ENCODE measurements at places on chromosomes 2 and 18.

- DNase-seq = no peak
These were observed 132.7 kb upstream of the HS6ST1 start for GRCh38 chr2:128451084-128452023.

DNA sequence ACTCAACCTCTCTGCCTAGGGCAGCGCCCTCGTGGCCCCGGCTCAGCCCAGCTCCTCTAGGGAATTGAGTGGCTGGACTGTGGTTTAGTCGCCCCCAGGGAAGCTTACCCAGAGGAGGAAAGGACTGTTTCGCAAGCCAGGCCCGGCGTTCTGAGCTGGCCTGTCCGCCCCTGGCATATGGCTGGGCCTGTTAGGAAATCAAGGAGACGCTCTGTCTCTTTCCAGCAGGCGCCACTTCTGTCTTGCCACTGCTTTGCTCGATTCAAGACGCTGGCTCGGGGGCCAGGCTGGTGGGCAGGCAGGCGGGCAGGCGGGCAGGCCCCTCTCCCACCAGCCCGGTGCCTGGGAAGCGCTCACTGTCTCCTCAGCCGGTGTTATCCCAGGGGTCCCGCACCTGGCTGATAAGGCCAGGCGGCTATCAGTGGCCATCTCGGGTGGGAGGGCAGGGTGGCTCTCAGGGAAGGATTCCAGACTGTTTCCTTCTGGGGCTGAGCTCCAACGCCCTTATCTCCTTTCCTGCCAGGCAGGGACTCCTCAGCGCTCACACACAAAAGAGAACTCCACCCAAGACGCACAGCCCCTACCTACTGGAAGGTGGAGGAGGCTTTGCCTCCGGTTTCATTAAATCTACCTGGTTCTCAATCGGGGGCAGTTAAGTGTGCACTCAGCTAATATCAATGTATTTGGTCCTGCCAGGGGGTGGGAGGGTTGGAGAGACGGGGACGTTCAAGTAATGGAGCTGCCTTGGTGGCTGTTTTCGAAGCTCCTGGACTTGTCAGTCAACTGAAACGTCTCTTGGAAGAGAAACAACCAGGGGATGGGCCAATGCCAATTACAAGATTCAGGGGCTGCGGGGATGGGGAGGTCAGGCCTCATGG lies 109.1 kb downstream of the SMAD7 start:
- DNase-seq = no peak

DNA sequence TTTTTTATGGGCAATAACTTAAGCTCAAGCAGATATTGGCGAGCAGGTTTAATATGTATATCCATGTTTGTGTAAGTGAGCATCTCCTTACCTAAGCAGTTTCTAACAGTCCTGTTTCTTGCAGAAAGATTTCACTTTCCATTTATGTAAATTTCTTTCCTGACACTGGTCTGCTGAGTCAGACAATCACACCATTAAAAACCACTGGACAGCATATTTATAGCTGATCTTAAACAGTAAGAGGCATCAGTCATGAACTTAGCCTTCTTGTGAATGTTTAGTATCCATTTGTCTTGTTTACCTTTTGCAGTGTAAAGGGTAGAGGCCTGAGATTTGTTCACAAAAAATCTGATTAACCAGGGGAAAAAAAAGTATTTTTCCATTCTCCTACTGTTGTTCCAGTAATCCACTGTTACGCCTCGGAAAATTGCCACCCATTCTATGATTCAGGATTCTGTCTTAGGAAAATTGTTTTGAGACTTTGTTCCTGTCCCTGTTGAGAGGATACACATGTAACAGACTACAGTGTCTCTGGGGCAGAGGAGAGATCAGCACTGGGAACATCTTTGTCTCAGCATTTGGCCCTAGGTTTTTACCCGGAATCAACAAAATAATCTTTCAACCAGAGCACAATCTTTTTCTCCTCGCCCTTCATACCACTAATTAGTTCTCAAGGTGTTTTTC lies 521.0 kb upstream of the NRP2 start:
- DNase-seq = no peak

DNA sequence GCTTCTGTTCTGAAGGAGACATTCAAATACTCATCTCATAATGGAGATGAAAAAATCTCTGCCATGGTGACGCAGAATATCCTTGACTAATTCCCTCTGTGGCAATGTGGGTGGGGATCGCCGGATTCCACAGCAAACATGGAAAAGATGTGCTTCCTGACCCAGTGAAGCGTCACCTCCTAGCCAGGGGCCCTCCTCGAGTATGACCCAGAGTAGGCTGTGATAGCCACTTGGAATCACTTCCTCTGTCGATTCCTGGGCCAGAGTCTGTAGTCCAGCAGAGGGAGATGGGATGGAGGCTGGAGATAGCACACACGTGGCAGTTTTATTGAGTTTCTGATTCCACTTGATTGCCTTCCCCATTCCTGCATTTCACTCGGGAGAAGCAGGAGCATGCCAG lies 36.8 kb downstream of the DRC1 start:
- DNase-seq = no peak

DNA sequence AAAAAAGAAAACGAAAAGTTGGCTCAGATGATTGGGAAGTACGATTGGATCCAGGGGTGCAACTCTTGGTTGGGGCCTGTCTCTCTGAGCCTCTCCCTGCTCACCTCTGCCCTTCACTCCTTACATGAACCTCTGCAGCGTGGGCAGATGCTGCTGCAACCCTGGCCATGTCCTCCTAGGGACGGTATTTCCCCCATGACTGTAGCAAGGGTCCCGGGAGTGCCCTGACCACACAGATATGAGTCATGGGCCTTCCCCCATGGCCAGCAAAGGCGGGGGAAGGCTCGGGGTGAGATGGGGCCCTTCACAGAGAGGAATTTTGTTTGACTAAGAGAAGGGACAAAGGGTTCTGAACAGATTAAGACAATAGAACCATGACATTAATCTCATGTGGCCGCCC lies 129.0 kb downstream of the NCK2 start:
- DNase-seq = no peak

GRCh38 chr2:188050726-188051125 lies 240.9 kb upstream of the GULP1 start:
- no peak for DNase-seq

DNA sequence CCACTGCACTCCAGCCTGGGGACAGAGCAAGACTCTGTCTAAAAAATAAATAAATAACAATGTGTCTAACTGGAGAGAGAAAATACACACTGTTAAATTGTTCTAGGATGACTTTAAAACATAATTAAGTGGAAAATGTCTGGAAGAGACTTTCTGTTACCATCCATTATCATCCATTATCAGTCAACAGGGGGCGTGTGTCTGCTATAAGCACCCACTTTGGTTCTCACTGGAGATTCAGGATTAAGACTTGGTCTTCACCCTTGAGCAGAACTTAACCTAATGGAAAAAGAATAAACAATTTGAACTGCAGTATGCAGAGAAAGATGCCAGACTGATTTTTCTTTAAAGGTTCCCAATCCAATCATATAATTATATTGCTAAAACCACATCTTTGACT lies 999.8 kb upstream of the GYPC start:
- DNase-seq = no peak

GRCh38 chr2:170394641-170395387 lies 216.9 kb downstream of the MYO3B start:
- DNase-seq = peak; percentile 64

Data from CMK (cell line).